ENCODE measurements at places on chromosomes 5 and 9.

GRCh38 chr9:134677743-134678142 is 36.1 kb downstream of the COL5A1 start:
- DNase-seq, result no peak

- no peak for DNase-seq
Observed at GRCh38 chr5:132788508-132788907, 11.5 kb upstream of the SEPTIN8 start.

DNA sequence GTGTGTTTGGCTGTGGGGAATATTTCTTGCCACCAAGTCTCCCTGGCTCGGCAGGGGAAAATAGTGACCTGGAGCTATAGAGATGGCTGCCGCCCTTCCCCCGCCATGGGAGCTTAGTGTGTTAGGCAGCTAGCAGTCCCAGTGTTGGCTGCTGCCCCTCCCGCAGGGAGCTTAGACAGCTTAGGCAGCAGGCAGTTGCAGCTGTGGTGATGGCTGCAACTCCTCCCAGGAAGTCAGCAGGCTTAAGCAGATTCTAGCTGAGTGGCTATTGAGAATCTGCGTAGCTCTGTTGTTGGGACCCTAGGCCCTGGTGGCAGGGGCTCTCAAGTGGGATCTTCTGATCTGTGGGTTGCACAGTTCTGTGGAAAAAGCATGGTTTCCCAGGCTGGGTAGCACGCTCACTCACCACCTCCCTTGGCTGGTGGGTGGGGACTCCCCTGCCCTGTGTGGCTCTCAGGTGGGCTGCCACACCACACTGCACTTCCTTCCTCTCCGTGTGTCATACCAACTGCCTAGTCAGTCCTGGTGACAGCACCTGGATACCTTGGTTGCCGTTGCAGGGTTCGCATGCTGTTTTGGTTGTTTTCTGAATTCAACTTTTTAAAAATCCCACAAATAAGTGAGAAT is 9.3 kb downstream of the OR1N2 start:
- DNase-seq, result no peak

- no peak for DNase-seq
Observed at GRCh38 chr9:76223749-76224340, 170.4 kb downstream of the RFK start.

- peak; percentile 45 for DNase-seq
Observed at GRCh38 chr9:17134396-17135294, at the start of gene CNTLN. TSS of gene CNTLN (plus strand) at chr9:17135040. CDS start at chr9:17135066, 26 bp downstream.

- DNase-seq, result no peak
Observed at GRCh38 chr5:1392261-1392660, 47.4 kb upstream of the CLPTM1L start.

GRCh38 chr5:97065475-97065874 is 76.9 kb downstream of the LIX1 start:
- no peak for DNase-seq

All from LNCaP clone FGC (cell line).